ENCODE measurements at places on chromosomes 4 and X.
A peak's percentile ranks its signal among the peaks of the same experiment; 100 is the strongest.

DNA sequence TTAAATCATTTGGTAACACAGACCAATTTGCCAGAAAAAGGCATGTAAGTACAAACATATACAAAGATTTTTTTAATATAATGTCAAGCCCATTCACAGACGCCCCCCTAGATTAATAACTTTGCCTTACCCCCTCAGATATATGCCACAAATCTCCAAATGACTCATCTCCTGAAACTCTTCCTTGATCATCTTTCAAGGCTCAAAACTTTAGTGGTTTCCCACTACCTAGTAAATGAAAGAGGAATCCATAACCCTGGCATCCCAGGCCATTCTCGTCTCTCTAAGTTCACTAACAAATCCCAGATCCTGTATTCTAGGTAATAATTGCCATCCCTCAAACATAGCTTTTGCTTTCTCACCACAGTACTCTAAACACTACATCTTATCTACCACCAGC lies 61.9 kb downstream of the PRSS12 start:
- DNase-seq, result no peak

DNA sequence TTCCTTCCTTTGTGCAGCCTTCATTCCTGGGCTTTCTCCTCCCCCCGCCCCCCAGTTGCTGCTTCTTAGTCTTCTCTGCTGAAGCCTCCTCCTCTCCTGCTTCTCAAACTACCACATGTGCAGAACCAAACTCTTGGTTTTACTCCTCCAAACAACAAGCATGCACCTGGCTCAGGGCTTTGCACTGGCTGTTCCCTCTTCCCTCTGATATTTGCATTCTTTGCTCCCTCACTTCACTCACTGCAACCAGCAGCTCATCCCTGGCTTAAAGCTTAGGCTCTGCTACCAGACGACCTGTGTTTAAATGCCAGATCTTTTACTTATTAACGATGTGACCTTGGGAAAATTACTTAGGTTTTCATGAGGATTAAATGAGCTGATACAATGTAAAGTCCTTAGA lies 51.4 kb downstream of the MED28 start:
- DNase-seq, result no peak

DNA sequence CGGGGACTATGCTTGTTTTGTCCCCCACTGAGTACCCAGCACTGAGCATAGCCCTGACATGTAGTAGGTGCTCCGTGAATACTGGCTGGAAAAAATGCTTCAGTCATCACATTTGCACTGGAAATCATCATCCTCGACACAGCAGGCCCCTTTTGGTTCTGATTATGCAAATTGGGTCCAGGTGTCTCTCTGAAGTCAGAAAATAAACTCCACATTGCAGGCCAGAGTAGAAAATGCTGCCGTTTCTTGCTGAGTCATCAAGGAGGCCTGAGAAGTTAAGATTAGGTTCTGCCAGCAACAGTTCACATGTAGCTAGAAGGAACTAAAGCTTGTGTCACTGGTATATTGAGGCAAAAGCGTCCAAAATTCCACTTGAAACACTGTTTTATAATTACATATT lies 15.0 kb upstream of the STK32B start:
- peak; percentile 52 for DNase-seq

GRCh38 chr4:180798036-180798577 lies 1445.1 kb upstream of the TENM3 start:
- no peak for DNase-seq

DNA sequence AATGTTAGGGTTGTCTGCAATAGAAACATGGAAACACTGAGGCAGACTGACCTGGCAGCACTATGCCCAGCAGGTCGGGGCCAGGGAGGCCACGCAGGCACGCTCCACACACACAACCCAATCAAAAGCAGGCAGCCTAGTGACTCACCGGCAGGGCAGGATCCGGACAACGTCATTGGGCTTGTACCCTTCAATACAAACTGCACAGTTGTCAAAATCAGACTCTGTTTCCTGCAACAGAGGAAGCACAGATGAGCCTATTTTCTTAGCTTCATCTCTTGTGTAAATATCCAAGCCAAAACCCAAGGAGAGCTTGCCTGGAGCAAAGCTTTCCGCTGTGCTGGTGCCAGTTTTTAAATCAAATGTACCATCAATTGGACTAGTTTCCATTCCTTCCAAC lies 185.8 kb downstream of the RNF150 start:
- DNase-seq, result no peak

DNA sequence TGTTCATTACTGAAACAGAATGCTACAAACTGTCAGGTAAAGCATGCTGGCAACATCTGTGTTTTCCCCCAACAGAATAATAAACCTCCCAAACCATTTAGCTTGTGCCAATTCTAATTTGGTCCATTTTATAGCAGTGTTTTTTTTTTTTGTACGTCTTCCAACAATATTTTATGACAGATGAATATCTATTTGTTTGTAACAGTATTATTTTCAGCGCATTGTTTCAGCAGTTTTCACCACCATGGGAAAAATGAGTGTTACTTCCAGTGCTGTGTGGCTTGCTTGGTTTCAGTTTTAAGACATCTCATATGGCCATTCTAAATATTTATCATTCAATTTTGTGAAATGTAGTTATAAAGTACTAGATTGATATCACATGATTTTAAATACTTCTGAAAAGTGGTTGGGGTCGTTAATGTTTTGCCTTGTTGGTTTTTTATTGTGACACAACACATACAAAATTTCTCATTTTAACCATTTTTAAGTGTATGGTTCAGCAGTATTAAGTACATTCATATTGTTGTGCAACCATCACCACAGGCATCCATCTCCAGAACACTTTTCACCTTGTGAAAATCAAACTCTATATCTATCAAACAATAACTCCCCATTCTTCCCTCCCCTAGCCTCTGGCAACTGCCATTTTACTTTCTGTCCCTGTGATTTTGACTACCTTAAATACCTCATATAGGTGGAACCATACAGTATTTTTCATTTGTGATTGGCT lies 25.6 kb upstream of the TBC1D19 start:
- DNase-seq, result no peak

DNA sequence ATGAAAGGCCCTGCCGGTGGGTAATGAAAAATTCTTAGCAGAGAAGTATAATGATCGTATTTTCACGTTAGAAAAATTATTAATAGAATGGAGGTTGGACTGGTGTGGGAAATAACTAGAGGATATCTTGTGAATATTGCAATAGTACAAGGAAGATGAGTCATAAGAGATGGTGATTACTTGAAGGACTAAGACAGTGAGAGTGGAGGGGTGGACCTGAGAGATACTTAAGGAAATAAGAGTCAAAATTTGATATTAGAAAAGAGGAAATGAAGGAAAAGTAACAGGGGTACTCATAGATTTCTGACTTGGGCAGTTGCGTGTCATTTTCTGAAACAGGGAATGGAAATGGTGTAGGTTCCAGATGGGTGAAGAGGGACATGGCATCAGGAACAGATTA lies 1.7 kb upstream of the USP53 start:
- DNase-seq, result peak; percentile 50

GRCh38 chr4:110487873-110488272 lies 11.9 kb downstream of the ENPEP start:
- DNase-seq, result peak; percentile 30

- peak; percentile 44 for DNase-seq
Observed at GRCh38 chrX:96480081-96480480, 204.6 kb upstream of the DIAPH2 start.

DNA sequence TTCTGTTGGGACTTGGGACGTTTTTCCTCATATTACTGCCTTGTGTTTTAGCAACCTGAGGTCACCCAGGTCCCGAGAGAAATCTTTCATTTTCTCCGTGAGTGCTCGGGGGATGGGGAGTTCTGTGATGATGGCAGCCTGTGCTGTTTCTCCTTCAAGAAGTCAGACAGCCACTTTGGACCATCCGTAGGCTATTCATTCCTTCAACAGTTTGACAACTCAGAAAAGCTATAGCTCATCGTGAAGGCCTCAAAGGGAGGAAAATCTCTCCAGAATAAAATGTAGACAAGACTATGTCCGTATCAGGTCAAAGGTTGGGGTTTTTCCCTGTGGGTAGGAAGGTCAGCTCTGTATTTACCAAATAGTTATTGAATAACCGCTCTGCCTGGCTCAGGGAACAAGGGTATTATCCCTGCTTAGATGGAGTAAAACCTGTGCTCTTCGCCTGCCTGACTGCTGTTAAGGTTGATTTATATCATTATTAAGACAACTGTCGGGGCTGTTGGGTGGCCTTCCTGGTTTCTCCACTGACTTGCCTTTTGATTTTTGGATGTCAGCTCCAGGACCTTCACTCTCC lies 36.6 kb downstream of the FAM114A1 start:
- no peak for DNase-seq

GRCh38 chr4:169999923-170000322 lies 26.3 kb downstream of the MFAP3L start:
- no peak for DNase-seq

DNA sequence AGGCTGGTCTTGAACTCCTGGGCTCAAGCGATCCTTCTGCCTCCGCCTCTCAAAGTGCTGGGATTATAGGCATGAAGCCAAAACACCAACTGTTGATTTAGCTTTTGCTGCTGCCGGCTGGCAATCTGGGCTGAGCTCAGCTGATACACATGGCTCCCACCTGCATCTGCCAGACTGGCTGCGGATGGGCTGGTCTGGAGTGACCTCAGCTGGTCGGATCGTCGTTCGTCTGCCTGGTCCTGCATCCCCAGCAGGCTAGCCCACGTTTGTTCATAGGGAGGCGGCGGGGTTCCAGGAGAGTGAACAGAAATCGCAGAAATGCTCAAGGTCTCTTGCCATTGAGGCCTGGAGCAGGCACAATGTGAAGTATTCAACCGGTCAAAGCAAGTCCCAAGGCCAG lies 74.4 kb upstream of the DDX3X start:
- no peak for DNase-seq

DNA sequence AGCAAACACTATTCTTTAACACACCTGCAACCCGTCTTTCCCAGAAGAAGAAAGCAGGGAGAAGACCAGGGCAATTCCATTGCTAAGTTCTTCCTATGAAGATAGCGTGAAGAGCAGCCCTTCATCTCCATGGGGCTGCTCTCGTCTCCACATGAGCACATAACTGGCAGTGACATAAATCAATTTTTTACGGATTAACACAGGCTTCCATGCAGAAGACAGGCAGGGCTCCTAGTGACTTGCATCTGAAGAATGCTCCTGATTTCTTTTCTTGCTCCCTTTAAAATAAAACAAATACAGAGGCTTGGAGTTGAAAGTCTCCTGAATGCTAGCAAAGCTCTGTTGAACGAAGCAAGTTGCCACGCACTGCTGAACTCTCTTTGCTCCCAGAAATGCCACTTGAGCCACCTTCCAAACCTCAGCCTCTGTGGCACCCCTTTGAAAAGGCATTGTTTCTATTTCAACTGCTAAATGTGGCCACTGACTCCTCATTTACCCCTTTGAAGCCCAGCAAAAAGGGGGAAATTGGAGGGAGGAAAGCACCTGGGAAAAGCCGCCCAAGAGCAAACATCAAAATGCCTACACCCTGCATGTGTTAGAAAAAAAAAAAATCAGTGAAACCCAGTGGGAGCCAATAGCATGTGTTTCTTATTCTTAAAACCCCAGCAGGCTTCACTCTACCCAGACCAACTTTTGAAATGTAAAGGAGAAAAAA lies 383.7 kb downstream of the IDS start:
- no peak for DNase-seq

DNA sequence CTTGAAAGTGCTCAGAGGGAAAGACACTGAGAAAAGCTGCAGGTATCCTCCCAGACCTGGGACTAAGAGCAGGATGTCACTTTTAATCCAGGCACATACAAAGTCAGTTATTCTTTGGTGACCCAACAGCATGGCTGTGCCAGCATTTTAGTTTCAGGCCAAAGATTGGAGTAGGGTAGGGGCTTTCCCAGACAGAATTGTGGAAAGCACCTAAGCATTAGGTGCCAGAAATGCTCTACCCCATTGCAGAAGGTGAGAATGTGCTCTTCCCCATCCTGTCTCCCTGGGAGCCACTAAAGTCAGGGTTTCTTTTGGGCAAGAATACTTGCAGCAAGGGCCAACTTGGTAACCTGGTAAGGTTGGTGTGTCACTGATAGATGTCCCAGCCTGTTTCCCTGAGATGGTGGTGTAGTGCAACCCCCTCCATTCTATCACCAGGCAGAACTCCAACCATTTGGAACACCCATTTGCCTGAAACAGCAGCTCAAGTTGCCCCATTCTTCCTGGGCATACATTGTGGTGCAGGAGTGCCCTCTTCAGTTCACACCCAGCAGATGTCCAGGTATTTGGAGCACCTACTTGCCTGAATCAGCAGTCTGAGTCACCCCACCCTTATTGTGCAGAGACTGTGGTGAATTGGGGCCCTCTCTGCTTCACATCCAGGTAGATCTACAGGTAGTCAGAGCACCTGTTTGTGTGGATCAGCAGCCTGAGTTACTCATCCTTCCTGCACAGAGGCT lies 183.5 kb downstream of the ZC4H2 start:
- no peak for DNase-seq

DNA sequence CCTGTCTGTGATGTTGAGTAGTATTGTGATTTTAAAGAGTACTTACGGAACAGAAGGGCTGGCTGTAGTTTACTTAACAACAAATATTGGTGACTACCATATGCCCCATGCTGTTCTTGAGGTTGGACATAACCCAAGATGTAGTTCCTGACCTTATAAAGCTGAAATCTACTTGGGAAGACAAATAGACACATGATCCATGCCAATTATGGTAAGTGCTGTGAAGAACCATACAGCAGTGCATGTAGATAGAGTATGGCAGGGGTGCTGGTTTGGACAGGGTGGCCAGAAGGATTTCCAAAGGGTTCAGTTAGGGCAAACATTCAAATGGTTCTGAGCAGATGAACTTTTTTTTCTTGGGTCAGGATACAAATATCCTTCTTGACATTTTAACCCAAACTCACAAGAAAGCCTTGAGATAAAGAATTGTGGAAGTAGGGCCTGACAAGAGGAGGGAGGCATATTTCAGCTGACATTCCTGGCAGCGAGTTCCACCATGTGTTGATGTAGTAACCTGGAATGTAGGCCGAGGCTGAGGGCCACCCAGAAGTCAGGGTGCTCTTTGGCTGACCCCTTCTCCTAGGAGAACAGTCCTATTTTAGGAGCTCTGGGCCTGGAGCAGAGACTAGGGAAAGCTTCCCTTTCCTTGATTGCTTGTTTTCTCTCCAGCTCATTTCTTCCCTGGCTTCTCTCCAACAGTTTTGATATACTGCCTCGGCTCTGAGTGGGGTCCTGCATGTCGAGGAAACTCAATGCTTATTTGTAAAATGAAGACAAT lies 74.2 kb downstream of the FREM3 start:
- DNase-seq, result peak; percentile 88

DNA sequence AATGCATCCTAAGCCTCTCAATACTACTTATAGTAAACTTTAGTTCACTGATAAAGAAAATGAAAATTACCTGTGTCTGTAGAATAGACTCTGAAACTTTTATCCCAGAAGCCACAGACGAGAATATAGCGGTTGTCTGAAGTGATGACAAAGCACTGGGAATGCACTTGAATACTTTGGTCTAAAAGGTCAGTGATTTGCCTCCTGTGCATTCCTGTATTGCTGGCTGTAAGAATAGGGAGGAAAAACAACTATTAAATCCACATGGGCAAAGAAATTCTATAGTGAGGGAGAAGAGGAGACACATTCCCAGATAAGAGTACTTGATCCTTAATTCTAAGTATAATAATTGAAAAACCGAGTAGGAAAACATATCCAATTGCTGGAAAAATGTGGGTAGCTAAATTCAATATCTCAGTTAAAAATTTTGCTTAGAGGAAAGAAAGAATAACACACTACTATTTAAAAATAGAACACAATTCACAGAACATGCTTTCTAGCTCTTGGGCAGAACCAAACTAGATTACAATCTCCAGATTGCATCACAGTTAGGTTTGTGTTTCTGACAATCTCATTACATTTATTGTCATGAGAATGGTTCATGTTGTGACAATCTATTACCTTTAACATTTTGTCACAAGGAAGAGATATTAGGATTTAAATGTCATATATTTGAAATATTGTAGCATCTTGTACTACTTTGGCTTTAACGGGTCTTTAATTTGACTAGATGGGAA lies 232.1 kb downstream of the DCLK2 start:
- peak; percentile 48 for DNase-seq

All from fibroblast of pulmonary artery (primary cell).